Fibroblast of villous mesenchyme (primary cell): ENCODE measurements at places on chromosomes 7 and 10. TPM values are rescaled to one million over a fixed set of nuclear protein-coding genes. Genes with fewer than 3 reads are reported as not detected.

DNA sequence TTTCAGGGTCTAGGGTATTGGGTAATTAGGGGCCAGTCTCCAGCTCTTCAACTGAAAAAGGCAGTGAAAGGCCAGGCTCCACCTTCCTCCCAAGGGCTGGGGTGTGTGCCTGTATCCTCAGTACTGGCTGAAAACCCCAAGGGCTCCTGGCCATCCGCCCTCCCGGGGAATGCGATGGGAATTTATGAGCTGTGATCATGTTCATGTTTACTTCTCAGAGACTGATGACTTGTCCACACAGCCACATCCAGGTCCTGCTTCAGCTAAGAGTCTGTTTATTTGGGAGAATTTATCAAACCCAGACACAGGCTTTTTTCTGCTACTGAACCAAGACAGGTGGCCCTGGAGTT, 91.7 kb downstream of the CCDC3 start:
- DNase-seq: peak; percentile 79

GRCh38 chr7:25765110-25765655, 386.8 kb upstream of the NFE2L3 start:
- DNase-seq: no peak

- DNase-seq: peak; percentile 24
Measured at GRCh38 chr7:75969704-75970498, 24.5 kb downstream of the TMEM120A start.

The SPAM1 gene
- total RNA-seq: not detected in 2 replicates

The PTPRZ1 gene
- 0.43 TPM in 1 of 2 replicates, not detected in the other for total RNA-seq

DNA sequence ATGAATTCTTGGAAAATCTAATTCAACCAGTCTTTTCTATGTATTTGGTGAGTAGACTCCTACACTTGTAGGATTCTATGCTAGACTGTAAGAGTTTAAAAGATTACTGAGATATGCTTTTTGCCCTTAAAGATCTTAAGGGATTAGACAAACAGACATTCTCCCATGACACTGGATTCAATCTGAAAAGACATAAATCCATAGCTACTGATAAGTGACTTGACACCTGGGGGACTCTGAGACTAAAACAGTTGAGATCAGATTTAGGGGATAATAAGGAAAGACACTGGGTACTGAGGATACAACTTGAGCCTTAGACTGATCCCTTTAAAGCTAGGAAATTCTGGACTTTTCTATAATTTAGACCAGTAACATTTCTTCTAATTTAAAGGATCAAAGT, 1233.4 kb downstream of the XPNPEP1 start:
- DNase-seq: no peak

The ANKRD61 gene
- not detected in 2 replicates for total RNA-seq

- DNase-seq: no peak
Measured at GRCh38 chr7:18796216-18796615, 300.7 kb downstream of the HDAC9 start.

The C10orf53 gene
- not detected in 2 replicates for total RNA-seq

DNA sequence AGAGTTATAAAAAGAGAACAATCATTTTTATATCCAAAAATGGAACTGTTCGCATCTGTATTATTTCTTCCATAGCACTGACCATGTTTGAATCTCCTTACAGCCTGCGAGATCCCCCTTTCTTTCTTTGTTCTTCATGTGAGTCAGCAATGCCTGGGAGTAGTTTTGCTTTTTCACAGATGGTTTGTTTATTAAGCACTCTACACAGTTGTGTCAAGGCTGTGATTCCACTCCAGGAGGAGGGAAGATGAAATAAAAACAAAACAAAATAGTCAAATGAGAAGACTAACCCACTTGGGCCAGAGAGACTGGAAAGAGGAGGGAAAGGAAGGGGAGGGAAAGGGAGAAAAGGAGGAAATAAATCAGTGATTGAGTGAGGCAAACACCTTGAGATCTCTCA, 7.8 kb downstream of the LIPF start:
- peak; percentile 59 for DNase-seq

- DNase-seq: peak; percentile 80
Measured at GRCh38 chr7:6443372-6443941, 4.3 kb downstream of the DAGLB start.

DNA sequence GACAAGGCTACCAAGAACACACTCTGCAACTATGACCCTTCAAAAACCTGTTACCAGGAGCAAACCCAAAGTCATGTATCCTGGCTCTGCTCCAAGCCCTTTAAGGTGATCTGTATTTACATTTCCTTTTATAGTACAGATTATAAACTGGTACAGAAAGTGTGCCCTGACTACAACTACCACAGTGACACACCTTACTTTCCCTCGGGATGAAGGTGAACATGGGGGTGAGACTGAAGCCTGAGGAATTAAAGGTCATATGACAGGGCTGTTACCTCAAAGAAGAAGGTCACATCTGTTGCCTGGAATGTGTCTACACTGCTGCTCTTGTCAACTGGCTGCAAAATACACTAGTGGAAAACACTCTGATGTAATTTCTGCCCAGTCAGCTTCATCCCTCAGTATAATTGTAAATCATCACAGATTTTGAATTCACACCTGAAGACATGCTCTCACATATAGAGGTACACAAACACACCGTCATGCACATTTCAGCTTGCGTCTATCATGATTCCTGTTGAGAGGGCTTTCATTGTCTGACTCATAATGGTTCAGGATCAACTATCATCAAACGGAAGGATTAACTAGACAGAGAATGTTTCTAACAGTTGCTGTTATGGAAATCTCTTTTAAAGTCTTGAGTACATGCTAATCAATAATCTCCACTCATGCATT, 318.3 kb downstream of the NXPH1 start:
- DNase-seq: no peak

DNA sequence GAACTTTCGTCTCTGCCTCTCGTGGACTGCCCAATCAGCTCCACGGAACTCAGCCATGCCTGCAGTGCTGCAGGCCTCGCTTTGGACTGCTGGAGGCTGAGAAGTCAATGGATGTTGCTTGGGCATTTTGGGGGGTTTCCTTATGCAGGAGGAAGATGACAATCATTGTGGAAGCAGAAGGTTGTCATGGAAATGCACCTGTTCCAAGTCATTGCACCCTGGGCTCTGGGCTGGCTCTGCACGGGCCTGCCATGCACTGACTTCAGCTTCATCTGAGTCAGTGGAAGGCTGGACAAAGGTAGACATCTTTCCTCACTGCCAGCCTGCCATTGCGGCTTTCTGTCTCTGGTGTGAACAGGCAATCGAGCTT, 217.3 kb downstream of the RPS24 start:
- no peak for DNase-seq

GRCh38 chr10:110335314-110336064, 30.8 kb upstream of the SMNDC1 start:
- DNase-seq: no peak

GRCh38 chr7:36478745-36479144, 89.1 kb downstream of the ANLN start:
- no peak for DNase-seq

DNA sequence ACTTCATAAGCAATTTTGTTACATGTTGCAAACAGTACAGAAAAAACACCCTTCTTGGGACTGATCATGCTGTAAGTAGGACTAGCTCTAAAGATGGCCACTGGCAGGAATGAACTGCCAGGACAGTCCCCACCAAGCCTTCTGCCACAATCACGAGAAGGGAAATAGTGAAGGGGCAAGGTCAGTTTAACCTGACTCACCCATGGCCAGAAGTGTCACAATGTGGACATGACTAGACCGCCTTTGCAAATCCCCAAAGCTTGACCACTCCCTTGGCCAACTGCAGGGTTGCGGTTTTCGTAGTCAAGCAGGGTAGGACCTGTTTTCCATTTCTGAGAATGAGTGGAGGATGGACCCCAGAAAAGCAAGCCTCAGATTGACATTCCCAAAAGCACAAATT, 19.4 kb upstream of the FRAT2 start:
- DNase-seq: no peak

The FLNC gene
- 185 and 202 TPM in 2 replicates for total RNA-seq
